ENCODE measurements at places on chromosomes 13 and 19.

GRCh38 chr13:100040196-100040595, 48.7 kb upstream of the PCCA start:
- no peak for DNase-seq

- no peak for DNase-seq
Measured at GRCh38 chr13:95745752-95746151, 68.8 kb downstream of the DNAJC3 start.

DNA sequence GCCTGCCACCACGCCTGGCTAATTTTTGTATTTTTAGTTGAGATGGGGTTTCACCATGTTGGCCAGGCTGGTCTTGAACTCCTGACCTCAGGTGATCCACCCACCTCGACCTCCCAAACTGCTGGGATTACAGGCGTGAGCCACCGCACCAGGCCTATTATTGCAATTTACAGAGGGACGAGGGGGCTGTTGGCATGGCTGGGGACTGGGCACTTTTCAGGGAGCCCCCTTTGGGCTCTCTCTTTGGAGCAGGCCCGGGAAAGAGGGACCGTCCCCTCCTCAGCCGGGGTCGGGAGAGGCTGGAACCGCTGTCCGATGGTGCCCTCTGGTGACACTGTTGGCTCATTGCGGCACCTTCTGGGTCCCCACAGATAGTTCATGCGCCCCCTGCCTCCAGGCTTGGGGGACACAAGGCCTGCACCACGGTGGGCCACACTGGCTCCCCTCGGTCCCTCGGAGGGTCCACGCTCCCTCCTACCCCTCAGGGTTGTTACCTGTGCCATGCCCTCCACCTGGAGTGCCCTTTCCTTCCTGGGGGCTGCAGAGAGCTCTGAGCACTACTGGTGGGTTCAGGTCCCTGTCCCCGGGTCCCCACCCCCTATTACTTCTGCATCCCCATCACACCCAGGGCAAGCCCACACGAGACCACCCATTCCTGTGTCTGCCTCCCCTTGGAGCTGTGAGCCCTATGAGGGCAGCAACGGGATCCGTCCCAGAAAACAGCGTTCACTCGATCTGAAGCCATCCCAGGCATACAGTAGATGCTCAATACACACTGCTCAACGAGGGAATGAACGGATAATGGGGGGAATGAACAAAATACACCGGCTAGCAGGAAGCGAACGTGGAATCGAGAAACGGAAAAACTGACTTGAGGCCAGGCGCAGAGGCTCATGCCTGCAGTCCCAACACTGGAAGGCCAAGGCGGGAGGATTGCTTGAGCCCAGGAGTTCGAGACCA, 12.5 kb downstream of the FEM1A start:
- DNase-seq = peak; percentile 61

GRCh38 chr19:13337181-13337580, 169.1 kb downstream of the CACNA1A start:
- no peak for DNase-seq

All from HuH-7.5 (cell line).